Activated B cell treated with CpG ODN at 0.5 μM for 24 hours (primary cell): ENCODE measurements at places on chromosomes 3 and 15. TPM values are rescaled to one million over a fixed set of nuclear protein-coding genes. Genes with fewer than 3 reads are reported as not detected.
A peak's percentile ranks its signal among the peaks of the same experiment; 100 is the strongest.

DNA sequence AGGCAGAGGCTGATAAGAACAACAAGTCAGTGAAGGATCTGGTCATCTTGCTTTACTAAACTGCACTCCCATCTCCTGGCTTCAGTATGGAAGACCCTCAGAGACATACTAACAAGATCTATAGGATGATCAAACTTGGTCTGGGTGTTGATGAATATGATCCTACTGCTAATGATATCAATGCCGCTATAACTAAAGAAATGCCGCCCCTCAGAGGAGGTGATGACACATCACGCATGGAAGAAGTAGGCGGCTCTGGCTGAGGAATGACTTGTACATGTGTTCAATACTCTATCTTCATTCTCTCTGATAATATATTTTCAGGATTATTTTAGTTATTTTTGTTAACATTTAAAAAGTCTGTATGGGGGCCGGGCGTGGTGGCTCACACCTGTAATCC lies 17.5 kb upstream of the EIF2B5 start:
- H3K27me3 ChIP-seq: peaks cover 9% of the 10 kb centered on the region
- no peak overlapping the region for H3K27ac ChIP-seq
- no peak overlapping the region for H3K4me3 ChIP-seq
- no peak for DNase-seq

Gene CCDC80
- total RNA-seq: not detected in 2 replicates

- no peak for DNase-seq
- H3K27me3 ChIP-seq: peaks cover 16% of the 10 kb centered on the region
- H3K36me3 ChIP-seq: peaks cover 2% of the 10 kb centered on the region
- no peak overlapping the region for H3K4me3 ChIP-seq
- H3K27ac ChIP-seq: no peak overlapping the region
- H3K4me1 ChIP-seq: peaks cover 21% of the 10 kb centered on the region
Measured at GRCh38 chr3:194293546-194294198, 57.5 kb downstream of the CPN2 start.

- peaks cover 64% of the 10 kb centered on the region for H3K4me1 ChIP-seq
- peak overlapping the region; percentile 77 for H3K4me3 ChIP-seq
- peak overlapping the region; percentile 80 for H3K27ac ChIP-seq
- no peak for DNase-seq
- peaks cover 8% of the 10 kb centered on the region for H3K36me3 ChIP-seq
Measured at GRCh38 chr3:152496286-152496685, 227.6 kb downstream of the MBNL1 start.

DNA sequence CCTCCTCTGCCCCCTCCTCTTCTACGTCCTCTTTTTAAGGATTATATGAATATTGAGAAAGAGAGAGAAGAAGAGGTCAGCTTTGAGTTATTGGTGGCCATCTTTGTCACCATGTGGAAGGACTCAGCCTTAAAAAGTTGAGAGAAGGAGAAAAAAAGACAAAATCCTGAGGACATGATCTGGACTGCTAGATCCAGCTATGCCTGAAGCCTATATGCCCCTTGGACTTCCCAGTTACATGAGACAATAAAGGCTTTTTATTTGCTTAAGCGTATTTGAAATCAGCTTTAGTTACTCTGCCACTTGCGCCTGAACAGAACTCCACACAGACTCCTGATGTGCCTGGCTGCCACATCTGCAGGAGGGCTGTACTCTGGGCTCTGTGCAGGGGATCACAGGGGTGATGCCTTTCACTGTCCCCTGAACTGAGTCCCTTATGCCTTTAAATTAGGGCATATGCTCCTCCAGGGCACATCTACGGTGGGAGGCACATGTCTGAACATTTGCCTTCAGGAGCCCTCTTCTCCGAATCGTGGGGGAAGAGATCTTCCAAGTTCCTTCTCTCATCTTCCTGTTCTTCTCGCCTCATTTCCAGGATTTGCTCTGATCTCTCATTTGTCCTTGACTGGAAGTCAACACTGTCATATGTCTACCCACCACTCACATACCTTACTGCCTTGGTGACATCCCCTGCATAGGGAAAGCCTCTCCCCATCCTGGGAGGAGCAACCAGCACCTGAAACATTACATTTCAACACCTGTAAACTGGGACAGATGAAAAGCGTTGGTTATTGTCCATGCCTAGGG lies 14.0 kb upstream of the PLA2G4E start:
- peaks cover 35% of the 10 kb centered on the region for H3K4me1 ChIP-seq
- no peak for DNase-seq
- H3K36me3 ChIP-seq: no peaks in the 10 kb centered on the region
- H3K27me3 ChIP-seq: no peaks in the 10 kb centered on the region
- peak overlapping the region; percentile 30 for H3K4me3 ChIP-seq

- H3K27me3 ChIP-seq: peaks cover 14% of the 10 kb centered on the region
- no peak overlapping the region for H3K4me3 ChIP-seq
- no peak for DNase-seq
- H3K4me1 ChIP-seq: no peaks in the 10 kb centered on the region
Measured at GRCh38 chr15:80530737-80531365, 126.7 kb downstream of the ARNT2 start.

DNA sequence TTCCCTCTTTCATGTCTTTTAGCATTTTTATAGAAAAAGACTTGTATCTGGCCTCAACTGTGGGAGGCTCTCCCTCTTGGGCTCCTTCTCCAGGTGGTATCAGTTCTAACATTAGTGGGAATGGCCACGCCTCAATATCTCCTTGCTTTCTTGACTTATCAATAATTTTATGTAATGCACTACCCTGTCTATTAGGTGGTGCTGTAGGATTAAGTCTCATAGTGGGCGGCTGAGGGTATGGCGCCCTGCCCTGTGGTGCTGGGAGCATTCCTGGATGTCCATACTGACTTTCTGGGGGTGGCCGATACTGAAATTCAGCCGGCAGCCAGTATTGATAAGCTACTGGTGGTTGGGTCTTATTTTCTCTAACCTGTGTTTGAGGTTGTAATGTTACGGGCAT lies 8.7 kb upstream of the RPUSD3 start:
- no peak overlapping the region for H3K27ac ChIP-seq
- no peaks in the 10 kb centered on the region for H3K4me1 ChIP-seq
- peaks cover 10% of the 10 kb centered on the region for H3K27me3 ChIP-seq
- DNase-seq: no peak

GRCh38 chr3:68315546-68315945 lies 616.8 kb downstream of the TAFA4 start:
- no peak overlapping the region for H3K4me3 ChIP-seq
- H3K27me3 ChIP-seq: no peaks in the 10 kb centered on the region
- H3K36me3 ChIP-seq: no peaks in the 10 kb centered on the region
- no peak for DNase-seq
- H3K4me1 ChIP-seq: no peaks in the 10 kb centered on the region

GRCh38 chr3:182618981-182619591 lies 174.2 kb upstream of the ATP11B start:
- H3K4me1 ChIP-seq: no peaks in the 10 kb centered on the region
- no peak overlapping the region for H3K27ac ChIP-seq
- H3K27me3 ChIP-seq: peaks cover 13% of the 10 kb centered on the region
- H3K36me3 ChIP-seq: no peaks in the 10 kb centered on the region

Gene DCLK3
- total RNA-seq: not detected in 2 replicates

GRCh38 chr15:31098491-31098917 lies 3.0 kb downstream of the TRPM1 start:
- H3K27me3 ChIP-seq: no peaks in the 10 kb centered on the region
- H3K4me1 ChIP-seq: peaks cover 35% of the 10 kb centered on the region
- H3K27ac ChIP-seq: no peak overlapping the region
- DNase-seq: no peak
- H3K4me3 ChIP-seq: no peak overlapping the region

- no peak overlapping the region for H3K4me3 ChIP-seq
- H3K27me3 ChIP-seq: peaks cover 21% of the 10 kb centered on the region
- no peaks in the 10 kb centered on the region for H3K4me1 ChIP-seq
- H3K27ac ChIP-seq: no peak overlapping the region
- no peaks in the 10 kb centered on the region for H3K36me3 ChIP-seq
Measured at GRCh38 chr15:80309769-80310384, 57.9 kb upstream of the CTXND1 start.

GRCh38 chr3:109944836-109945235 lies 607.5 kb upstream of the DPPA4 start:
- no peaks in the 10 kb centered on the region for H3K27me3 ChIP-seq
- H3K36me3 ChIP-seq: no peaks in the 10 kb centered on the region
- H3K4me3 ChIP-seq: no peak overlapping the region
- no peak for DNase-seq
- no peak overlapping the region for H3K27ac ChIP-seq
- H3K4me1 ChIP-seq: no peaks in the 10 kb centered on the region

DNA sequence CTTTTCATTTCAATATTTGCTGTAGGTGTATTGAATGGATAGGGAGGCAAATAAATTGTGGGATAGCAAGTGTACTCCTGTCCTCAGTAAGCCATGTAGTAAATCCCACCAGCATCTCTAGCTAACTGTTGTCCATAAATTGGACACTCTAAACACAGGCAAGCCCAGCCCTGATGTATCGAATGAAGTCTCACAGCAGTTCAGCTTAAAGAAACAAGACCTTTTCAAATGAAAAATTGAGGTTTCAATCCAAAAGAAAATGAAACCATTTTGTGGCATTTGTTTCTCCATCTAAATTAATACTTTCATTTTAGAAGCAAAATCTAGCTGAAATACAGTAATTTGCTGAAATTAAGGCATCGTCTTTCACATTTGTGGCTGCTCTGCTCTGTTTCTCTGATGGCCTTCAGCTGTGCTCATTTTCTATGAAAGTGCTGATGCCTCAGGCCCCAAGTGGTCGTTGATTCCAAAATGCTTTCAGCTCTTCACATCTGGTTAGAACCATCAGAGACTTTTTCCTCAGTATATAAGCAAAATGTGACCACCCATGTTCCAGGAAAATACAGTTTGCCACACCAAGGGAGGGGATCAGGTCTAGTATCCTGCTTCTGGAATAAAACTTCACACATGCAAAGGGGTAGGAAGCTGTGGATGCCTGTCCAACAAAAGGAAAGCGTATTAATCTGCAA lies 245.0 kb downstream of the ZMAT3 start:
- no peaks in the 10 kb centered on the region for H3K4me1 ChIP-seq
- no peak for DNase-seq
